H7 (cell line): ENCODE measurements at places on chromosomes 16 and 17. TPM values are rescaled to one million over a fixed set of nuclear protein-coding genes. Genes with fewer than 3 reads are reported as not detected.

DNA sequence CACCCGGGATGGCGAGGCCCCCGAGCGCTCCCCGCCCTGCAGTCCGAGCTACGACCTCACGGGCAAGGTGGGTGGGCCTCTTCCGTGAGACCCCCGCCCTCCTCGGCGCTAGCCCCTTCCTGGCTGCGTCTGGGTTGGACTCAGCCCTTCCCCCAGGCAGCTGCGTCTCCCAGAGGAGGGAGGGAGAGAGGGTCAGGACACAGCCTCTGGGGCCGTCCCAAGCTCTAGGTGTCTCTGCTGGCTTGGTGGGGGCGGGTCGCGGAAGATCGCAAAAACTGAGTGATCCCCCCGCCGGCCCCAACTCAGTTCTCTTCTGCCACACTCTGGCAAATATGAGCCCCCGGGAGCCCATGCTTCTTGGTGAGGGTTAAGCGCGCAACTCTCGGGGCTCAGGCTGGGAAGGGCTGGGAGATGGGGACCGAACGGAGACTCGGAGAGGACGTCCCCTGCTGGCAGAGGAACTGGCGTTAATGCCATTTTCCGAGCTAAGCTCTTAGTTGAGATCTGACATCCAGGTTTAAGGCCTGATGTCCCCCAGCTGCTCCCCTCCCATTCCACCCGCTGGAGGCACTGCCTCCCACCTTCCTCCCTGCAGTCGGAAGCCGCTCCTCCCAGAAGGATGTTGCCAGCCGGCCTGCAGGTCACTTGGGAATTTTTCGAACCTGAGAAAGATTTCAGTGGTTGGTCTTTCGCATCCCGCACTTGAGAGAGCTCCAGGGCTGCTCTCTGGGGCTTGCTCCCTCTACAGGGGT is 419 bp downstream of the RAB37 start:
- DNase-seq: peak; percentile 92

EVPL gene
- 0.26 TPM in 1 of 2 replicates, not detected in the other for total RNA-seq

- DNase-seq: no peak
Measured at GRCh38 chr17:14547016-14547415, 246.1 kb downstream of the HS3ST3B1 start.

GRCh38 chr17:77461277-77462057 is 320.7 kb downstream of the SEC14L1 start:
- no peak for DNase-seq

DNA sequence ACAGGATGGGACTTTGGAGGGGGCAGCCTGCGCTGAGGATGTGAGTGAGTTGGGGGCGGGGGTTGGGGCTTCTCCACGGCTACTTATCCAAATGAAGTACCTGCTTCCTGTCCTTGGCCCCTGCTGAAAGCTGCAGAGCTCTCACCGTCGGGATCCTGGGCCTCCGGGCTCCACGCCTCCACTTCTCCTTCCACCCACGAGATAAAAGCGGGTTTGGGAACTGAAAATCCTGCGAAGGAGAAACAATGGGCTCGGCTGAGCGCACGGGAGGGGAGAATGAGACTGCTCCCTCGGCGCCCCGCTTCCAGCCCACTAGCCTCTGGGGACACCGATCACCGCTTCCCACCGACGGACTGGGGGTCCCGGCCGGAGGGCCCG is 486 bp downstream of the ZNF785 start:
- peak; percentile 80 for DNase-seq

DNA sequence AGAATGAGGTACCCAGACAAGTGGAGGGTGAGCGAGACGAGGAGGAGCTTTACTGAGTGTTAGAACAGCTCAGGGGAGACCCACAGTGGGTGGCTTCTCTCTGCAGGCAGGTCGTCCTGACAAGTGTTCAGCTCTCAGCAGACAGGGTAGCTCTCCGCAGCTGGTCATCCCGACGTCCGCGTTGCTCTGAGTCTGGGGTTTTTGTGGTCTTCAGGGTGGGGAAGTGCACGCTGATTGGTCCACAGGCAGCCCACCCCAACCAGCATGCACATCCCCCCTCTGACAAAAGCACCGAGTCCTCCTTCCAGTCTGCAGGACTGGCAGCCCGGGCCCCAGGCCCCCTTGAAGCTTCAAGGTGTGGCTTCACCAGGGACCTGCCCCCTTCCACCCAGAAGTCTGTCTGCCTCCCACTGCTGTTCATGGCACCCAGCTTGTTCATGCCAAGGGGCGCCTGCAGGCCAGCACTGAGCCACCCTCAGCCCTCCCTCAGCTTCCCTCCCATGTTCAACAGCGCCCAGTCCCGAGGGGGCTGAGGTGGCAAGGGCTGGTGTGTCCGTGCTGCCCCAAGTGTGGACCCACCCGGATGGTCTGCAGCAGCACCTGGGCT is 19.9 kb upstream of the WDR45B start:
- DNase-seq: no peak

STX1B gene
- total RNA-seq: 1.3 and 4.1 TPM in 2 replicates

- DNase-seq: no peak
Measured at GRCh38 chr17:61155590-61156237, 243.9 kb upstream of the TBX2 start.

DNA sequence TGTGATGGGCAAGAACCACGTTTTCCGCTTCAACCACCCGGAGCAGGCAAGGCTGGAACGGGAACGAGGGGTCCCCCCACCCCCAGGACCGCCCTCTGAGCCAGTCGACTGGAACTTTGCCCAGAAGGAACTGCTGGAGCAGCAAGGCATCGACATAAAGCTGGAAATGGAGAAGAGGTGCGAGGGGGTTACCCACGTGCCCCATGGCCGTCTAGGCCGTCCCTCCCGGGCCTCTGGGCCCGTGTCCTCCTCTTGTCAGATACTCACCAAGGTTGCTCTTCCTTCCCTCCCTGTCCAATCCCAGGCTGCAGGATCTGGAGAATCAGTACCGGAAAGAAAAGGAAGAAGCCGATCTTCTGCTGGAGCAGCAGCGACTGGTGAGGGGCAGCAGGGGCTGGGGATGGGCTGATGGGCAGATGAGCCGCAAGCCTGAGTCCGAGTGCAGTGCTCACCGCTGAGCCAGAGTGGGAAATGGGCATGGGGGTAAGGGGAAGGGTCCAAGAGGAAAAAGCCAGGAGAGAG is 14.7 kb downstream of the SLC52A1 start:
- peak; percentile 30 for DNase-seq

DNA sequence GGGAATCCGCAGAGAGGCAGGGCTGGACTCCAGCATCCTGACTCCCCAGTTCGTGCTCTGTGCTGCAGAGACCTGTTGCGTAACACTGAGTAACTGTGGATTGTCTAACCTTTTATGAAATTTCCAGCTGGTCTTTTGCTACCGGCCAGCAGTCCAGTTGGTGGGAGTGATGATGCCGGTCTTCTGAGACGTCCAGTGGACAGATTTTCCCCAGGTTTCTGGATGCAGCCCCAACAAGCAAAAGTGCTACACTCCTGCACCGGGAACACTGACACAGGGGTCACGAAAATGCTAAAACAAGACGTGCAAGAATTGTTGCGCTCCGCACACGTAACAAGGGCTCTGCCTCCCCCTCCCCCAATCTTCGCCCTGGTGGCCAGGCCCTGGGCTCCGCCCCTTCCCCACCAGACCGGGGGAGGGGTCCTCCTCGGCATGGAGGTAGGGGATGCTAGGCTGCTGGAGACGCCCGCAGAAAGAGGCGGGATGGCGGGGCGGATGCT is 701 bp upstream of the MRC2 start:
- peak; percentile 97 for DNase-seq

HSD17B1 gene
- total RNA-seq: 1.1 and 2.9 TPM in 2 replicates

DNA sequence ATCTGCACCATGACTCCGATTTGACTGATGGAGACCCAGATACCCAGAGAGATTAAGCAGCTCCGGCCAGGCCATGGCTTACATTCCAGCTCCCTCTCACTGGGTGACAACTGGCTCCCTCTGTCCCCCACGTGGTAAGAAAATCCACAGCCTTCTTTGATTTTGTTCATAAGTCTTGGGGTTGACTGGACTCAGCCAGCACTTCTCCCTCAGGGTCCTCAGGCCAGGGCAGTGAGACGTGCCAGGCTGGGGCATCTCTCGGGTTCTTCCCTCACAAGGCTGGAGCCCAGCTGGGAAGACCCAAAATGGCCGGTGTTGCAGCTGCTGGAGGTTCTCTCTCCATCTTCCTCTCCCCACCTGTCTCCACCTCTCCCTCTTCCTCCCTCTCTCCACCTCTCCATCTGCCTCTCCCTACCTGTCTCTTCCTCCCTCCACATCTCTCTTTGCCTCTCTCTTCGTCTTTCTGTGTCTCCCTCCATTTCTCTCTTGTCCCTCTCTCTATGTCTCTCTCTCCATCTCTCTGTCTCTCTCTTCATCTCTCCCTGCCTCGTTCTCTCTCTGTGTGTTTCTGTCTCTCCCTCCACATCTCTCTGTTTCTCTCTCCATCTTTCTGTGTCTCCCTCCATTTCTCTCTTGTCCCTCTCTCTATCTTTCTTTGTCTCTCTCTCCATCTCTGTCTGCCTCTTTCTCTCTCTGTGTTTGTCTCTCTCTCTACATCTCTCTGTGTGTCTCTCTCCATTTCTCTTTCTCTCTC is 105.3 kb downstream of the FOXL1 start:
- no peak for DNase-seq

CBFB gene
- 31.4 and 49.3 TPM in 2 replicates for total RNA-seq

HSF5 gene
- total RNA-seq: not detected in 2 replicates

DNA sequence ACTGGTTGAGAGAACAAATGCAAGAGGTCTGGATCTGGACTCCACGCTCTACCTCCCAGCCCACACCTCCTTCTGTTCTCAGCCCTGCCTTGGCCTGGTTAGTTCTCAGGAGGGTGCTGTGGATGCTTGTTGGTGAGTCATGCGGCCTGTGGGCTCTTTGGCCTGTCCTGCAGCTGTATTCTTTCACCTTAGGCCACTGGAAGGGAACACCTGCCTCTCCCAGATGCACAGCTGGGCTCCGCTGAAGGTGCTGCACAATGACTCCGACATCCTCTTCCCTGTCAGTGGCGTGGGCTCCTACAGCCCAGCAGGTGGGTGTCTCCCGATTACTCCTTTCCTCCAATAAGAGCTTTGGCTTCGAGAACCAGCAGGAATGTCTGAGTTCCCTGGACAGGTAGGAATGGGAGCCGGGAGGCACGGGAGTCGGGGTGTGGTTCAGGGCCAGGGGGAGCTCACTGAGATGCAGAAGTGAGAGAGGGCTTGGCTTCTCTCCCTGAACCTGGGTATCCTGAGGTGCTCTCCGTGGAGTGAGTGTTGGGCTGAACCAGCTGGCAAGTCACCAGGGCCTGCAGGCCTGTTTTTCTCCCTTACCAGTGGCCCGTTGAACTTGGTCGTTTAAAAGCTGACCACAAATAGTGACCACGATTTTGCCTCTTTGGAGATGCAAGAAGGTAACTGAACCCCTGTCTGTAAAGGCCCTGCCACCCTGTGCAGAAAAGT is 85.0 kb downstream of the SNX29 start:
- DNase-seq: peak; percentile 11

LITAFD gene
- total RNA-seq: not detected in 2 replicates

DNA sequence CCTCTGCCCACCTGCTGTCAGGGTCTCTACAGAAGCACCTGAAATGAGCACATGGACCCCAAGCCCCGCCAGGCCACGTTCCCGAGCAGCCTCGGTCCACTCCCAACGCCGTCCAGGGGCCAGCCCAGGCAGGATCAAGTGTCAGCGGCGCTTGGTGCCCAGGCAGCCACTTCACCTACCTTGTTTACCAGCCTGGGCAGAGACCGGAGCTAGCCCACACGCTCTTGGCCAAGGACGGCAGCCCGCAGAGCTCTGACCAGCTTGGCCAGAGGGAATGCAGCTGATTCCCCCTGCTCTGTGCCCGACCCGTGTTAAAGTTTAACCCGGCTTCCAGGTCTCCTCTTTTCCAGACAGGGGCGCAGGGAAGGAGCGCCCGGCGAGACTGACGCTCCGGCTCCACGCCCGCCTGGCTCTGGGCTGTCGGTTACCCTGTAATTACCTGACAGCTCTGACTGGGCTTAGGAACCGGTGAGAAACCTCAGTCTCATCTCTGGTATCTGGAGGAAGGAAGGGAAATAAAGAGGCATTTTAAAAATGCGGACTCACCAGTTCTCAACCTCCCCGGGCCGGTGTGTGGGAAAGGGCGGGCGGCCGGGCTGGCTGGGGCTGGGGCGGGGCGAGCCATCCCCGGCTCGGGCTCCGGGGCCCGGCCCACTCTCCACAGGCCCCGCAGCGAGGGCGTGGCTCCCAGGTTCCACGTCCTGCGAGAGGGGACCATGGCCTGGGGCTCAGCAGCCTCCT is 4.6 kb downstream of the KIFC3 start:
- DNase-seq: peak; percentile 92

GRCh38 chr16:84759906-84760305 is 59.9 kb upstream of the CRISPLD2 start:
- no peak for DNase-seq

MMP25 gene
- 18.4 and 18.7 TPM in 2 replicates for total RNA-seq

DNA sequence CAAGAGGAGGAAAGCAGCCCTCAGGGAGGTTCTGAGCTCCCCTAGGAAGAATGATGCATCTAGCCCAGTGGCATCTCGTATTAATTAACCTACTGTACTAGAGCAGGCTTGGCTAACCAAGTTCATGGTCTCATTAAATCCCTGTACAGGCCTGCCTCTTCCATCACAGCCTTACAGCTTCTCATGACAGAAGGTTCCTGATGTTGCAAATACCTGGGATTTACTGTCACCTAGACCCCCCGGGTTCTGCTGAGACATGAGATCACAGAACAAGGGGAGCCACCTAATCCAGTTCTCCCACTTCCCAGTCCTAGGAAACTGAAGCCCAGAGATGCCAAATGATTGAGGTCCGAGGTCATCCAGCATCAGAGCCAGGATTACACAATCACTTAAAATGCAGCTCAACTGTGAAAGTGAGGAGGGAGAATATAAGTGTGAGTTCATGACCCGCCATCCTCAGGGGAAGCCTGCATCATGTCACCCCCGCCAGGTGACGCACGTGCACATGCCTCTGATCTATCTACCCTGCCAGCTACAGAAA is 23.9 kb downstream of the ACLY start:
- no peak for DNase-seq

- DNase-seq: no peak
Measured at GRCh38 chr17:66493283-66494019, 191.0 kb downstream of the PRKCA start.

- no peak for DNase-seq
Measured at GRCh38 chr16:84476401-84476800, 28.1 kb downstream of the MEAK7 start.

PRDM7 gene
- total RNA-seq: not detected in 2 replicates

TBC1D3H gene
- 0.55 and 1.3 TPM in 2 replicates for total RNA-seq

DNA sequence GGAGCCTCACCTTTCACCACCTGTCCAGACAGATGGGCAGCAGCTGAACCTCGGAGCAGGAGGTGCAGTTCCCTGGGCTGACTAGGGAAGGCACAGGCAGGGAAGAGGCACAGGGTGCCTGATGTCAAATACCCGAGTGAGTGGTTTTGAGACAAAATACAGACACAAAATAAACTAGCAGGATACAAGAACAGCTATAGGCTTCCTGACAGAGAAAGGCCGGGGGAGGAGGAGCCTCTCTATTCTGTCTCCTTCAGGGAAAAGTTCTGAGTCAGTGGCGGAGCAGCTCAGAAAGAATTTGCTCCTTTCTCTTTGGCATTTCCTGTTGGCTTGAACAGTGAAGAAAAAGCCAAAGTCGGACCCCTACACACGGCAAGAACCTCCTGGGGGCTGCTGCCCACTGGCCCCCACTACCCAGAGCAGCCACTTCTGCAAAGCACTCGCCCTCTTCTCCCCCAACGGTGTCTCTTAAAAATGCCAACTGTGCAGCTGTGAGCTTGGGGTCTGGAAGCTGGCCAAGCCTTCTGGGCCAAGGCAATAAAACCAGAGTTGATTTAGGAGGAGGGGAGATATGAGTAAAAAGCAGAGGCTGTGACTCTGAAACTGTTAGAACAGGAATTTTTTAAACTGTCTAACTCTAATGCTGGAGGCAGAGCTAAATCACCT is 14.4 kb upstream of the FAAP100 start:
- DNase-seq: no peak
